Esophagus squamous epithelium (tissue), 5 donors: ENCODE measurements at places on chromosomes 11 and 22.

- DNase-seq, result no peak
Measured at GRCh38 chr11:74437441-74438042, 29.8 kb downstream of the KCNE3 start.

GRCh38 chr22:45202333-45203149 is 38.2 kb downstream of the KIAA0930 start:
- no peak for DNase-seq

DNA sequence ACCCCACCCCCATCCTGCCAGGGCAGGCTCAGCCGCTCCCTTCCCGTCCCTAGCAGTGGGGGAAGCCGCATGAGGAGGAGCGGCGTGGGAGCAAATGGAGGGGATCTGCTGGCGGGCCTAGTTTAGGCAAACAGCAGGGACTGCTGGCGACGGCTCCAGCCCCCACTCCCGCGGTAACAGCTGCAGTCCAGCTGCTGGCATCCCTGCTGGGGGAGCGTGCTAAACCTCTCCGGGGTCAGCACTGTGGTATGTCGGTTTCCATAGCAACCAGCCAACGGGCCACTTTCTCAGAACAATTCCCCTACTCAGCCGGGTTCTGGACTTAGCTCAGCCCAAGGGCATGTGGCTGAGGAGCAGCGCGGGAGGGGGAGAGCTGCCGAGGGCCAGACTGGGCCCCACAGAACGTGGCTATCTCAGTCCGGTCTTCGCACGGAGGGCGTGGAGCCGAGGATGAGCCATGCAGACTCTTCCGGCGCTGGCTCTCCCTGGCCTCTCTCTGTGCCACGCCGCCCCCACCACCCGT is 98.8 kb downstream of the PKNOX2 start:
- DNase-seq, result no peak

- DNase-seq, result no peak
Measured at GRCh38 chr11:14240221-14240620, 118.8 kb downstream of the RRAS2 start.

- no peak for DNase-seq
Measured at GRCh38 chr11:78666675-78667160, 92.1 kb upstream of the NARS2 start.

DNA sequence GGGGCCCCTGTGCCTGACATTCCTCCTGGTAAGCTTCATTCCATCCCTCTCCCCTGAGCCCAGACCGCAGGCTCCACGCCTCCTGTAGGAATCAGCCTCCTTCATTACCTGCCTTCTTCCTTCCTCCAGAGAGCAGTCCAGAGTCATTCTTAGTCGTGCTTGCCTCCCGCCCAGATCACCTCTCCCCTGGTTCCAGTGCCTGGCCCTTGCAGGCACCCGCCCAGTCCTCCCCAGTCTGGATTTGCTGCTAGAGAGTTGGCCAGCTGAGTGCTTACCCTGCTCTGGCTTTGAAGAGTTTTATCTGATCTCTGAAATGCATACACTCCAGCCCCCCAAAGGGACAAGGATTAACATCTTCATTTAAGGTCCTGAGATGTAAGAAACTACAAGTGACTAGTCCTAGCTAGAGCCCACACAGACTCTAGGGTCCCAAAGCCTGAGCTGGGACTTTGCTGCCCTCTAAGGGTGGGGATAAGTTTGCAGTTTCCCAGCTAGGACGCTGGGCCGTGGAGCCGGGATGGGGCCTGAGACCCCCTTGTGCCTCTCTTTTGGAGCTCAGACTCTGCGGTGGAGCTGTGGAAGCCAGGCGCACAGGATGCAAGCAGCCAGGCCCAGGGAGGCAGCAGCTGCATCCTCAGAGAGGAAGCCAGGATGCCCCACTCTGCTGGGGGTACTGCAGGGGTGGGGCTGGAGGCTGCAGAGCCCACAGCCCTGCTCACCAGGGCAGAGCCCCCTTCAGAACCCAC is 1.6 kb downstream of the NR1H3 start:
- DNase-seq, result no peak

DNA sequence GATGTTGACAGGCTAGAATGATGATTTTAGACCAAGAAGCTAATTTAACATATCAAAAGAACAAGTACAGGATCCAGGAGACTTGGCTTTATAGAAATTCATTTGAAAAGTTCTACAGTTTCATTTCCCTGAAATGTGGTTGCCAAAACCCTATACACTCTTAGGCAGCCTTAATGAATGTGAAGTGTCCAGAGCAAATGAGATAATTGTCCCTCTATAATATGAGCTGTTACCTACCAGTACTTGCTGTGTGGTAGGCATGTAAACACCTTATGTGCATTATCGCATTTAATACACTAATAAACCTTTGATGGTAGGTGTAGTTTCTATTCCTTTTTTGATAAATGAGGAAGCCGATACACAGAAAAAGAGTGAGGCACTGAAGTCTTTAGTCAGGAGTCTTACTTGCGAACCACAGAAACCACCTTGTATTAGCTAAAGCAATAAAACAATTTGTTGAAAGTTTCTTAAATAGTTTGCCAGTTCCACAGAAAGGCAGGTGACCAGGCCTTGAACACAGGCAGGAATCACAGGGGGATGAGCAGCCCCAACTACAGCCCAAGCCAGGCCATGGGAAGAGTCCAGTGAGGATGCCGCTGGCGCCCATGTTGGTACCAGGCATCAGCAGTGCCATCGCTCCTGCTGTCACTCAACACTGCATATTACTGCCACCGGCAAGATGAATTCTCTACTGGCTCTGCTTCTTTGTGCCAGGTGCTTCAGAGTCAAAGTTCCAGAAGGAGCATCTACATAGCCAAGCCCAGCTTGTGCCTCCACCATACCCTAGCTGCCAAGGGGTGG is 81.7 kb downstream of the SWAP70 start:
- no peak for DNase-seq

GRCh38 chr11:18617688-18618341 is 16.3 kb downstream of the SPTY2D1 start:
- no peak for DNase-seq

- DNase-seq, result no peak
Measured at GRCh38 chr11:12516387-12517105, 139.2 kb downstream of the PARVA start.

- DNase-seq, result no peak
Measured at GRCh38 chr22:26442086-26442756, 13.2 kb downstream of the ASPHD2 start.

GRCh38 chr11:3215346-3216026 is 3.1 kb downstream of the MRGPRG start:
- DNase-seq, result no peak

DNA sequence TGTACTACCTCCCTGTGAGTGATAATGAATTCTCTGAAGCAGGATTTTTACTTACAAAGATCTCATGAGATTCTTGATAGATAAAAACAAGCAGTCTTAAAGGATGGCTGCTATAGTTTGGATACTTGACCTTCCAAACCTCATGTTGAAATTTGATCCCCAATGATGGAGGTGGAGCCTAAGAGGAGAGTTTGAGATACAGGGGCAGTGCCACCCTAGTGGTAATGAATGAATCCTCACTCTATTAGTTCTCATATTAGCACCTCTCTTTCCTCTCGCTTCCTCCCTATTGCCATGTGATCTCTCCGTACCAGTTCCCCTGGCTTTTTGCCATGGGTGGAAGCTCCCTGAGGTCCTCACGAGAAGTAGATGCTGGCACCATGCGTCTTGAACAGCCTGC is 37.9 kb upstream of the OR8B8 start:
- DNase-seq, result no peak

DNA sequence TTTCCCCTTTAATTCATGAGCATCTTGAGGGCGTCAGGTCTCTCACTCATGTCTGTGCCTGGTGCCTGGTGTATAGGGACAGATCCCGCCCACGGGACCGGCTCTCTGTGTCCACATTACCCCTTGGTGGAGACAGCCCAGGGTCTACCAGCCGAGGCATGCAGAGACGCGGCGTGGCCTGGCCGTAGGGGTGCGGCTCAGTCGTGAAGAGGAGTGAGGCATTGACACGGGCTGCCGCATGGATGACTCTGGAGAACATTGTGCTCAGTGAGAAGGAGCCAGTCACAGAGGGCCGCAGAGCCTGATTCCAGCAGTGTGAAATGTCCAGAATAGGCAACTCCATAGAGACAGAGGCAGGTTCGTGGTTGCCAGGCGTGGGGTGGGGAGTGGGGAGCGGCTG is 209.8 kb downstream of the TBC1D22A start:
- no peak for DNase-seq

DNA sequence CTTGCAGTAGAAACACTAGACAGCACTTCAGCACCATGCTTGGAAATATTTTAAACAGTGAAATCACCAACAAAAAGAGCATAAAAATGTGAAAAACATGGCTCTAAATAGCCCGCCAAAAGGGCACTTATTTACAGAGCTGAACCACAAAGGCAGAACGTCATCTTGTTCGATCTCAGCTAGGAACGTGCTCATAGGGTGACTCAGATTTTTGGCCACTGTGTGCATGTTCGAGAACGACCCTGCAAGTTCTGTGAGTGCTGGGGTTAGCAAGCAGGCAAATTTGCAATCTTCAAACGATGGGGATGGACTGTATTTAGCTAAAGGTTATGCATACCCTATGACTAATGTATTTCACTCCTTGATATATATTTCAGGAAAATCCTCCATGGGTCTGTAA is 30.6 kb downstream of the OR2AT4 start:
- DNase-seq, result no peak

GRCh38 chr11:104422324-104422944 is 258.5 kb upstream of the PDGFD start:
- no peak for DNase-seq

- DNase-seq, result no peak
Measured at GRCh38 chr11:33772300-33772699, 2.0 kb downstream of the FBXO3 start.

DNA sequence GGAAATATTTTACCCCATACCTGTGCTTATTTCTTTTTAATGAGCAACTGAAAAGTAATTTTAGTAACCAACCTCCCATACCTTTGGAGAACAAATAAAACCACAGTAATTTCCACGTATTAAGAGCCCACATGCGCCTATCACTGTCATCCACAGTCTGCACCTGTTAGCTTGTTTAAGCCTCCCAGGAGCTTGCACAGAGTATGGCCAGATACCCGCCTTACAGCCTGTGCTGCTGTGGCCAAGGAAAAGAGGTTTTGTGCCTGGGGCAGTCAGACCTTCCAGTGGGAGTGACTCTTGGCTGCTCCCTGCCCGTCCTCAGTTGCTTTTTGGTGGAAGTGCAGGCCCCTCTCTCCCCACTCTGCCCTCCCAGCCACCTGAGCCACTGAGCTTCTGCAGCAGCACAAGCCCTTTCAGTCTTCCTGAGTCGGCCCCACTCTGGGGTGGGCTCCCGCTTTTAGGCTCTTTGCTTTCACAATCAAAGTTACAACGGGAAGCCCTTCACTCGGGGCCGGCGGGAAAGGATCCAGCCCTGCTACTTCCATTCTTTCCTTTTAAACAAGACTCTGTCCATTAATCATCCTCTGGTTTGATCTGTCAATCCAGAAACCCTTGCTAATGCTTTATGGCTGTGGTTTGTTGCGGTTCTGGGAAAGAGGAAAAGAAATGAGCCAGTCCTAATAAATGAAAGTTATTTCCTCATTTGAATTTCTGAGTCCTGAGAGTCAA is 308.8 kb downstream of the TBC1D22A start:
- no peak for DNase-seq

DNA sequence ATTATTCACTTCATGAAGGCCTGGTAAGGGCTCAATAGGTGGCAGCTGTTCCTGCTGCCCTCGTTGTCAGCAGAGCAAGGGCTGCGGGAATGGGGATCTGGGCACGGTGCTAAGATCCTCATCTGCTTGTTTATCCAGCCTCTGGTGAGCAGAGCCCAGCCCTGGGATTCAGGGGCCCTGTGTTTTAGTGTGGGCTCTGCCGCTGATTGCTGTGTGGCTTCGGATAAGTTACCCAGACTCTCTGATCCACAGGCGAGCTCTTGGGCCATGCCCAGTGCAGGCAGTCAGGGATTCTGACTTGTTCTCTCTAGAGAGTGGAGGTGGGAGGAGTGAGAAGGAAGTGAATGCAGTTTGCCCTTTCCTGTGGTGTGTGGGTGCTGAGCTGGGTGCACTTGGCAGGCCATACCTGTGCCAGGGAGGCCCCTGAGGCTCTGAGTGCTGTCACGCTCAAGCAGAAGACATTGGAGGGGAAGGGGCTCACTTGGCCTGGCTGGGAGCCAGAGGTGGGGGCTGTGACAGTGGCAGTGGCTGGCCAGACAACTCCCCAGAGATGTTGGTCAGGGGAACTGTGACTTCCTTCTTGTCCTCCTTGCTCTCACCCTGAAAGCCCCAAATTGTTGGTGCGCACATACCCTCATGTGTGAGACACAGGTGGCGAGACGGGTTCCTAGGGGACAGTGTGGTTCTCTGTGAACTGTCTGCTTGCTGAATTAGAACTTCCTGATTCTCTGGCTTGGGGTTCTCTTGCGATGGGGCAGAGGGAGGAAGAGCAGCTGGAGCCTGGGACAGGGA is 43.7 kb downstream of the CD82 start:
- DNase-seq, result peak; percentile 10

DNA sequence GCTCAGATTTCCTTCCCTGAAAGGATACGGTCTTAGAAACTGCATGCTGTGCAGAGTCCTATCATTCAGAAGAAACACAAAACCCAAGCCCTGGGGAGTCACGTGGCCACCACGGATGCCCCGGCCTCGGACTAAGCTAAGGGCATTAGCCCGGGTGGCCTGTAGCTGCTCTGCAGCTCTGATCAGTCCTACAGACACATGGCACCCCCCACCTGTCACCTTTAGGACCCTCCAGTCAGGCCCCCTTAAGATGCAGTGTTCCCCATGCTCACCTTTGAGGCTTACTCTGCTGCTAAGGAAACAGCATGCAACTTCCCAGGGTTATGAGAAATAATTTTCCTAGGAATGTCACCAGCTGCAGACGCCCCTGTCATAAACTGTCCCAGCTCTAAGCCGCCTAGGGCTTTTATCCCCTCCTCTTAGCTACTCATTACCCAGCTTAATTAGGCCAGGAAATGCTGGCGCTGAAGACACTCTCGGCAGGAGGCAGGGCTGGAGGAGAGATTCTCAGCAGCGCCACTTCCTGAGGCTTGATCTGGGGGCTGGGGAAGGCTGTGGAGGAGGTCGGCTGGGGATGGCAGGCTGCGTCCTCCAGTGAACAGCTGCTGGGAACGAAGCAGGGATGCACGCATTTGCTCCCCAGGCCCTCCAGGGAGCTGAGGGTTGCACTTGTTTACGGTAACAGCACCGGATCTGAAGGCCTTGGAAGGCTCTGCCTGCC is 47.2 kb upstream of the ADA2 start:
- no peak for DNase-seq

GRCh38 chr11:129248618-129249017 is 56.5 kb upstream of the ARHGAP32 start:
- DNase-seq, result no peak
